Lower lobe of right lung (tissue), 2 donors: ENCODE measurements at places on chromosomes 2 and 18. TPM values are rescaled to one million over a fixed set of nuclear protein-coding genes. Genes with fewer than 3 reads are reported as not detected.

ANKRD62 gene
- 0.27 TPM for total RNA-seq

CRYGD gene
- not detected for total RNA-seq

CCT4 gene
- total RNA-seq = 95.7 TPM

DUSP2 gene
- 5.5 TPM for total RNA-seq

KIF5C gene
- 0.47 TPM for total RNA-seq

TACR1 gene
- 1.4 TPM for total RNA-seq

STON1 gene
- total RNA-seq = 33.4 TPM

CNDP1 gene
- total RNA-seq = not detected

ABCB6 gene
- 15.4 TPM for total RNA-seq

TUBA3E gene
- total RNA-seq = not detected

SLC14A1 gene
- total RNA-seq = 21.8 TPM

TFPI gene
- 311 TPM for total RNA-seq

DNA sequence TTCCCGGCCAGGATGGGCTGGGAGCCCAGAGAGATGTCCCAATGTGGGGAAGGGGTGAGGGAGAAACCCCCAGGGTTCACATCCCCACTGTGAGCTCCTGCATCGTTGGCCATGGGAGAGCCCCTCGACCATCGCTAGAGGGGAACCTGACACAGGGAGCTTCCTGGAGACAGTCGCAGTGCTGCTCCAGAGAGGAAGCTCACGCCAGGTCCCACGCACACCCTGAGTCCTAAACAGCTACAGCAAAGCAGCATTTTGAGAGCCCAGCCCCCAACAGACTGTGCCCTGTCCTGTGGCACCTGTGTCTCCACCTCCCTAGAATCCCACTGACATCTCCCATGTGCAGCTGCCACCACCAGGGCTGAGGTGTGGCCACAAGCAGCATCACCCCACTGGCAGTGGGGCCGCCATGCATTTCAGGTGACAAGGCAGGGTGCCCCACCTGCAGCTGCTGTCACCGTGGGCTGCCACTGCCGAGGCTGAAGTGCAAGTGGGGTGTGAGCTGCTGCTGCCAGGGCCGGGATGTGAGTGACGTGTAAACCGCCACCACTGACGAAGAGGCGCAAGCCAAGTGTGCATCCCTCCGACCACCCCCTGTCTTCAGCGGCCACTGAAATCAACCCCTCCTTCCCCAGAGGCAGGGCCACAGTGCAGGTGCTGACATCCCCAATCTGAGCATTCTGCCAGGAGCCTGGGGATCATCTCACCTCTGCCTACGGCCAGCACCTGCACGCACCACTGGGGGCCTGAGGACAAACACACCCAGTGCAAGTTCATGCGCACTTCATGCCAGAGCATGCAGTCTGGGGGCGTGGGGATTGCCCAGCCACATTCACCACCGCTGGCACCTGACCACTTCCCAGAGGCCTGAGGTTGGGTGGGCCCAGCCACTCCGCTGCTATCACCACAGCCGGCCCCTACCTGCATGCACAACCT, 467.7 kb upstream of the SALL3 start:
- no peaks in the 10 kb centered on the region for H3K36me3 ChIP-seq
- DNase-seq = no peak
- H3K27me3 ChIP-seq = no peaks in the 10 kb centered on the region
- no peaks in the 10 kb centered on the region for H3K4me1 ChIP-seq
- H3K4me3 ChIP-seq = no peak overlapping the region

- peak overlapping the region; percentile 99 for H3K27ac ChIP-seq
- peaks cover 60% of the 10 kb centered on the region for H3K4me1 ChIP-seq
- peak; percentile 45 for DNase-seq
- H3K27me3 ChIP-seq = peaks cover 4% of the 10 kb centered on the region
Observed at GRCh38 chr18:77130229-77131099, 2.1 kb downstream of the MBP start.

- peak overlapping the region; percentile 96 for H3K4me3 ChIP-seq
- DNase-seq = no peak
- no peaks in the 10 kb centered on the region for H3K27me3 ChIP-seq
- H3K27ac ChIP-seq = peak overlapping the region; percentile 93
Observed at GRCh38 chr2:24076849-24077534, 866 bp upstream of the SF3B6 start.

DNA sequence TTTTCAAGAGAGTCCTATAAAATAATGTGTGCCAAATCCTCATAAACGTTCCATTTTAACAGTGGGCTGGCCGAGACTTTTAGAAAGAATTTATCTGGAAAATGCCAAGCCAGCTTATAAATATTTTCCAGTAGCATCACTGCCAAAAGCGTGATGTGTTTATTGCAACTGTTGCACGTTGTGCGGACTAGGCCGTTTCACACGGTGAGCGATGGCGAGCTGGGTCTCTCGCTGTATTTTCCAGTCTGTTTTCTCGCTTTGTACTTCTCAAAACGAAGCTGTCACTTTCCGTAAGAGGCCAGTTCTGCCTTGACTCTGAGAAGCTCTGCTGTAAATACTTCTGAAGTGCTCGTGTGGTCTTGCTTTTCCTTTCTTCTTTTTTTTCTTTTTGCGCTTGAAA, 65.0 kb upstream of the ZNF236 start:
- no peaks in the 10 kb centered on the region for H3K27me3 ChIP-seq
- H3K4me1 ChIP-seq = no peaks in the 10 kb centered on the region
- no peak overlapping the region for H3K4me3 ChIP-seq

GRCh38 chr2:196274387-196274809, 103.0 kb upstream of the STK17B start:
- peak overlapping the region; percentile 42 for H3K27ac ChIP-seq
- peaks cover 35% of the 10 kb centered on the region for H3K4me1 ChIP-seq
- DNase-seq = no peak
- peaks cover 3% of the 10 kb centered on the region for H3K36me3 ChIP-seq
- no peak overlapping the region for H3K4me3 ChIP-seq

DNA sequence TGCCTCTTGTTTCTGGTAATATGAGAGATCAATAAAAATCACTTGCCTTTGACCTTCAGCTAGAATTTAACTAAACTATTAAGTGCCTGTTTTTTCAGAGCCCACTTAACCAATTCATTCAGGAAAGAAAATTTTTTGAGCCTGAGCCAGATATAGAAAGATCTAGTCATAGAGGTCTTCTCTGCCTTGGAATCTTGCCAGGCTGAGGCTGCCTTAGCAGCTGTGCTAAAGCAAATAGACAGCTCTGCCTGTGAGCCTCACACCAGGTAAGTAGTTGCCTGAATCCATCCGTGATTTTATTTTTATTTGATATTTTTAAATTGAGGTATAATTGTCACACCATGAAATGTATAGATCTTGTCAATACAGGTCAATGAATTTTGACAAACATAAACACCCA, 27.4 kb downstream of the EVX2 start:
- H3K4me1 ChIP-seq = no peaks in the 10 kb centered on the region
- no peaks in the 10 kb centered on the region for H3K36me3 ChIP-seq
- H3K27ac ChIP-seq = no peak overlapping the region
- DNase-seq = no peak
- H3K27me3 ChIP-seq = peaks cover 54% of the 10 kb centered on the region

GRCh38 chr2:12980817-12981216, 264.1 kb downstream of the TRIB2 start:
- no peak for DNase-seq
- no peak overlapping the region for H3K27ac ChIP-seq
- no peak overlapping the region for H3K4me3 ChIP-seq

DNA sequence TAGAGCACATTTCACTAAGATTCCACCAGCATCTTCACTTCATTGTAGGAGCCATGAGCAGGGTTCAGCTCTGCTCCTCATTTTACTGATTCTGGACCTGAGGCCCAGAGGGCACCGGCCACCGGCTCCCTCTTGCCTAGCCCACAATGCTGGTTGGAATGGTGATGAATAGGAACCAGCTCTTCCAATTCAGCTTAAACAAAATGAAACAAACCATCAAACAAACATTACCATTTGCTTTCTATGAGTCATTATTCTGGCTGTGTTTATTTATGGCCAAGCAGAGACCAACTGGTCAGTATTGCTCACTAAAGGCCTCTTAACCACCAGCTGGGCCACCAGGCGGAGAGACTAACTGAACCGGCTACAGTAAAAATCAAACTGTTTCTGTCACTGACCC, 176.7 kb downstream of the MTX2 start:
- H3K4me3 ChIP-seq = no peak overlapping the region
- H3K27ac ChIP-seq = no peak overlapping the region
- no peak for DNase-seq
- H3K27me3 ChIP-seq = no peaks in the 10 kb centered on the region

- H3K27ac ChIP-seq = no peak overlapping the region
- no peak overlapping the region for H3K4me3 ChIP-seq
- no peak for DNase-seq
- H3K36me3 ChIP-seq = no peaks in the 10 kb centered on the region
- no peaks in the 10 kb centered on the region for H3K27me3 ChIP-seq
Observed at GRCh38 chr2:211035548-211036185, 479.3 kb downstream of the CPS1 start.

GRCh38 chr18:48688961-48689360, 150.1 kb downstream of the CTIF start:
- peaks cover 21% of the 10 kb centered on the region for H3K4me1 ChIP-seq
- no peaks in the 10 kb centered on the region for H3K36me3 ChIP-seq

DNA sequence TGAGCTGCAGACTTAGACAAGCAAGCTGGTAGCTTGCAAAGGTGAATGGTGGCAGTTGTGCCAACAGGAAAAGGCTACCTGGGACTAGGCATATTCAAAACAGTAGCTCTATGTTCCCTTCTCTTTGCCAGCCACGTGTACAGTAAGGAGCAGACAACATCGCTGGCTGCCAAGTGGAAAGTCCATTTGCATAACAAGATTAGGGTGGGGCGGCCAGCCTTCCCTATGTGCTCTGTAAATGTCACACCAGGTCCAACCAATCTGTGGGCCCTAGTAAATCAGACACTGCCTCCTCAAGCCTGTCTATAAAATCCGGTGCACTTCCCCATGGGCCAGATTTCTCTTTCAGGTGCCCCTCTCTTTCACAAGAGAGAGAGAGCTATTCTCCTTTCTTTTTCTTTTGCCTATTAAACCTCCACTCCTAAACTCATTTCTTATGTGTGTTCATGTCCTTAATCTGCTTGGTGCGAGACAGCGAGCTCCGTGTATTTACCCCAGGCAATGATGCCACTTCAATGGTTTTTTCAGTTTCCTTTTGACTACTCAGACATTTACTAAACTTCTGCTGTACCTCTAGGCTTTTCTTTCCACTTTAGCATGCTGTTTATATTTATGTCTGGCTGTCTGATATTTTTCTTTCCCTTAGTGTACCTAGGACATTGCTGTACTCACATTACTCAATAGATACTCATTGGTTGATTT, 297.4 kb upstream of the GCFC2 start:
- H3K4me1 ChIP-seq = no peaks in the 10 kb centered on the region
- no peak overlapping the region for H3K27ac ChIP-seq
- H3K36me3 ChIP-seq = no peaks in the 10 kb centered on the region
- H3K27me3 ChIP-seq = no peaks in the 10 kb centered on the region
- DNase-seq = peak; percentile 45

- H3K27ac ChIP-seq = no peak overlapping the region
- H3K4me3 ChIP-seq = no peak overlapping the region
- H3K27me3 ChIP-seq = no peaks in the 10 kb centered on the region
- H3K36me3 ChIP-seq = no peaks in the 10 kb centered on the region
Observed at GRCh38 chr2:189249901-189250300, 70.3 kb upstream of the COL5A2 start.

GRCh38 chr2:176096986-176097819, 2.4 kb upstream of the HOXD12 start:
- H3K36me3 ChIP-seq = no peaks in the 10 kb centered on the region
- H3K27me3 ChIP-seq = peaks cover 98% of the 10 kb centered on the region
- peaks cover 26% of the 10 kb centered on the region for H3K4me1 ChIP-seq
- H3K4me3 ChIP-seq = peak overlapping the region; percentile 54

GRCh38 chr2:21356086-21356856, 232.5 kb downstream of the TDRD15 start:
- no peaks in the 10 kb centered on the region for H3K27me3 ChIP-seq
- no peaks in the 10 kb centered on the region for H3K36me3 ChIP-seq
- DNase-seq = no peak
- no peaks in the 10 kb centered on the region for H3K4me1 ChIP-seq
- no peak overlapping the region for H3K27ac ChIP-seq

DNA sequence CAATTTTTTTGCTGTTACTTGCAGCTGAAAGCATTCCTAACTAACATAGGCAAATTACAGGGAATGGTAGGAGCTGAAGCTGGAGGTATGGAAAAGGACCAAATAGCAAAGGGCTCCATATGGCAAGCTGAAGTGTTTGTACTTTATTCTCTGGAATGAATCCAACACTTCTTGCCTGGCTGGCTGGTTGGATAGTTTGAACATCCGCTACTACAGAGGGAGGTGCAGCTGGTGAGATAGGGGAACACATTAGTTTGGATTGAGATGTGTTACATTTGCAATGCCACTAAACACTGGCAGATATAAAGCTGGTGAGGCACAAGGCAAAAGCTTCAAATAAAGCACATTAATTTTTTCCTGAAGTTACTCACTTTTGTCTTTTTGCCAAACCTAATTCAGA, 291.5 kb downstream of the SP3 start:
- no peak overlapping the region for H3K27ac ChIP-seq
- no peaks in the 10 kb centered on the region for H3K4me1 ChIP-seq
- peaks cover 4% of the 10 kb centered on the region for H3K27me3 ChIP-seq

- no peaks in the 10 kb centered on the region for H3K4me1 ChIP-seq
- H3K27me3 ChIP-seq = no peaks in the 10 kb centered on the region
- H3K27ac ChIP-seq = no peak overlapping the region
- no peaks in the 10 kb centered on the region for H3K36me3 ChIP-seq
- no peak for DNase-seq
Observed at GRCh38 chr18:11245879-11246278, 96.5 kb upstream of the PIEZO2 start.

- H3K27me3 ChIP-seq = no peaks in the 10 kb centered on the region
- no peaks in the 10 kb centered on the region for H3K4me1 ChIP-seq
- no peak for DNase-seq
- H3K36me3 ChIP-seq = no peaks in the 10 kb centered on the region
- no peak overlapping the region for H3K27ac ChIP-seq
Observed at GRCh38 chr2:17296686-17297085, 221.6 kb downstream of the RAD51AP2 start.

GRCh38 chr2:205218056-205218455, 464.2 kb upstream of the NRP2 start:
- no peak for DNase-seq
- H3K4me3 ChIP-seq = no peak overlapping the region
- H3K36me3 ChIP-seq = no peaks in the 10 kb centered on the region

DNA sequence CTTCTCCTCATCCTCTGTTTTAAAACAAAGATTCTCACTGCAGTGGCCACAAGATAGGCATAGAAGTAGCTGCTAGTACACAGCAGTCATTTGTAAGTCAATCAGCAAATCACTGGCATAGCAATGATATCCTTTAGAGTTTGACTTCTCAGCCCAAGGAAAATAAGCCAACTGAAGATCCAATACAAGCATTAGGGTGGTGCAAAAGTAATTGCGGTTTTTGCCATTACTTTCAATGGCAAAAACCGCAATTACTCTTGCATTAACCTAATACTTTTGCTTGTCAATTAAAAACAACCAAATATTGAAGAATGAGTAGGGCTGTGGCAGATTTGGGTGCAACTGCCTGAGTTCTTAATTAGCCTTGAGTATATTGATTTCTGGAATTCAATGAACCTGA, 2.8 kb downstream of the G6PC2 start:
- no peak overlapping the region for H3K4me3 ChIP-seq
- no peaks in the 10 kb centered on the region for H3K27me3 ChIP-seq
- H3K4me1 ChIP-seq = no peaks in the 10 kb centered on the region
- no peaks in the 10 kb centered on the region for H3K36me3 ChIP-seq
- H3K27ac ChIP-seq = no peak overlapping the region
